ENCODE measurements at places on chromosomes 2 and 18.

GRCh38 chr18:43916984-43917383, 639.7 kb upstream of the SYT4 start:
- no peak for DNase-seq

DNA sequence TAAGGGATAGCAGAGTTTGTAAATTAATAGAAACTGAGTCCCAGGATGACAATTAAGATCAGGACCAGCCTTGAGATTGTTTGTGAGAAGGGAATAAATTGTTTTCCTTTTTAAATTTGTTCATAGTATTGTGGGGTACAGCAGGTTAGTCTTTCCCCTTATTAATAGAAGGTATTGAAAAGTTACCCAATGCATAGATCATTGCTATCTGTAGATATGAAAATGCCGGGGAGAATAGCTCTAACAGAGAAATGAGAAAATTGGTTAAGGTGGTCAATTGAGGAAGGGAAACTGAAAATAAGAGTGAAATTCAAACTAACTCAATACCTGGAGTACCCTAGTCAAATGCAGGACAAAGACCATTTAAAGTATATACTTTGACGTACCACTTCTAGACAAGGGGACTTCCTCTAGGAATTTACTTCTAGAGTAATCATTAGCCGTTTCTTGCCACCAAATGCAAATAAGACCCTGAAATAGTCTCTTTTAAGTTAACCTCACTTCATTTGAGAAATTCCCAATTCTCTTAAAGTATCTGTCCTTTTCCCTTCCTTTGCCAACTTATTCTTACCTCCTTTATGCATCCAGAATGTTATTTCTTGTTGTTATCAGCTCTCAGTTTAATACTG, 1224.4 kb upstream of the LRRTM1 start:
- DNase-seq: no peak

DNA sequence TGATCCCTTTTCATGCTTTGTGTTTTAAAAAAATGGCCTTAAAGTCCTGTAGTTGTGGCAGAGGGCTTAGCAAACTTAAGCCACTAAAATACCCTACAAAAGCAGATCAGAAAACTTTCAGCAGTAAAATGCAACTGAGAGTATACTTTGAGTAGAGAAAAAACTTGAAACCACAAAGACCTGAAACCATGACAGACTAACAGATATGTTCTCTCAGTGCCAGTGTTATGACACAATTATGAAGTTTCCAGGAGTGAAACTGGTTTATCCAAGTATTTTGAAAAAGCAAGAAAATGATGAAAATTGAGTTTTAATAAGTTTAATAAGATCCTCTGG, 74.5 kb downstream of the SPRED2 start:
- no peak for DNase-seq

DNA sequence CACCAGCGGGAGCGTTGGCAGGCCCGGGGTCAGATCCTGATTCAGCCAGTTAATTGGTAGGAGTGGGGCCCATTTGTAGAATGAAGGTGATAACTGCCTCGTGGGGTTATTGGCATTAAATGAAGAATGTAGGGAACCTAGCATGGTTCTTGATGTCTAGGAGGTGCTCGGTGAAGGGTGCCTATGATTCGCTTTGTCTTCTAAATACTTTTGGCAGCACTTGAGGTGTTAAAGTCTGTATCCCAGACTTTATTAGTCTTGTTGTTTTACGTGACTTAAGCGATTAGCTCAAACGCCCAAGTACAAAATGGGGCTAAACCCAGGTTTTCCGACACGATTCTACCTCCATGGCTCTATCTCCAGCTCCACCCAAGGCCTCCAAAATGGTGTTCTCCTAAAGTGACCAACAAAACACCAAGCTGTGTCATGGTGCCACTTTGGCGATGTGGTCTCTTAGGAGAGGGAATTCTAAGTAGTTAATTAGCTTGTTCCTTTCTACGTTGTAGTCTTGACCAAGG, 980 bp upstream of the PPP4R1 start:
- no peak for DNase-seq

- peak; percentile 1 for DNase-seq
These were observed 72.8 kb downstream of the AQP4 start for GRCh38 chr18:26792661-26793060.

GRCh38 chr2:187614756-187615155, 60.5 kb upstream of the TFPI start:
- peak; percentile 58 for DNase-seq

GRCh38 chr2:225526760-225527390, 127.4 kb downstream of the NYAP2 start:
- no peak for DNase-seq

- peak; percentile 72 for DNase-seq
These were observed 80.3 kb upstream of the MAP4K4 start for GRCh38 chr2:101617188-101617587.

DNA sequence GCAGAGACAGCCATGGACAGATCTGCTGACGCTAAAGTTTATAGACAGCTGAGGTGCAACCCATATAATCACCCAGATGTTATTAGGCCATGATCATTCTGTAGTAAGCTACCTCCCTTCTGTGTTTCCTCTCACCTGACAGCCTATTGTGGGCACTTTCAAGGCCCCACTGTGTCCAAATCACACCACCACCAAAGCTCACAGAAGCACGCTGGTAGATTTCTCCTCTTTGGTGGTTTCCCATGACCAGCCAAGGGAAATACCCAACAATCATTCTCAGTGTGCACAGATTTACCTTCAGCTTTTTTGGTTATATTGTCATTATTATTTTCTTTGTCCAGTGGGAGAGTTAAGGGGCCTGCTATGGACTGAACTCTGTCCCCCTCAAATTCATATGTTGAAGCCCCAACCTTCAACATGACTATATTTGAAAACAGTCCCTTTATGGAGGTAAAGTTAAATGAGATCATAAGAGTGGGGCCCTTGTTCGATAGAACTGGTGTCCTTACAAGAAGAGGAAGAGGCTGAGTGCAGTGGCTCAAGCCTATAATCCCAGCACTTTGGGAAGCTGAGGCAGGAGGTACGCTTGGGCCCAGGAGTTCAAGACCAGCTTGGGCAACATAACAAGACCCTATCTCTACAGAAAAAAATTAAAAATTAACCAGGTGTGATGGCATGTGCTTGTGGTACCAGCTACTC, 74.0 kb upstream of the MSH6 start:
- DNase-seq: no peak

DNA sequence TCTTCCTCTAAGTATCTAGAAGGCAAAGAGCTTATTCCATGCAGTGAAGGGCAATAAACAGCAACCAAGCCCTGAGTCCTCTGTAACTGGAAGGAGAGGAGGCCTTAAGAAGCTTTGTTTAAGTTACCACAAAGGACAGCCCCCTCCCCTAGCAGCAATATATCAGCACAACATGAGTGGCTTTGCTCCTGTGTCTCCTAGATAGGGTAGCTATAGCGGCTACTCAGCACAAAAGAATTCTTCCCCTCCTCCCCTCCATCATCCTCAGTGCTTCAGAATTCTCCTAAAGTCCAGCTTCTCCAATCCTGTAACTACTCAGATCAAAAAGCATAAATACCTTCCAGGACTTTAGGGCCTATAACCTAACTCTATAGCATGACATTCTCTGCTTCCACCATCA, 16.5 kb downstream of the SUMO1 start:
- peak; percentile 63 for DNase-seq

DNA sequence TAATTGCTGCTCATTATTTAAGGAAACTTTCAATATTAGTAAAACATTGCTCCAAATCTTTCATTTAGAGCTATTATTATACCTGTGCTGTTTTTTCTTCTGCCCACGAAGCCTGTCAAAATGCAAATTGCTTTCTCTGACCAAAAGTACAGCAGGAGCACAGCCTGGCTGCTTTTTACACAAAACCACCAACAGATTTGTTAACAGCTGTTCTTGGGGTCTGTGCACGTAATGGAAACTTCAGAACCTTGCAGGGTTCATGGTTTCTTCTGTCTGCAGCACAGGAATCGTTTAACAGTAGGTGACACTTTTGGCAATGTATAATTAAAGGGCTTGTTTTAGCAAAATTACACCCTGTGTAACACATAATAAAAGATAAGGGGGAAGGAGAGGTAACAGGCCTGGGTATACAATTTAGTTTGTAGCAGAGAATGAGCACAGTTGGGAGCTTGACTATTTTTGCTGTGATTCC, 447.3 kb downstream of the KCNJ3 start:
- DNase-seq: no peak

DNA sequence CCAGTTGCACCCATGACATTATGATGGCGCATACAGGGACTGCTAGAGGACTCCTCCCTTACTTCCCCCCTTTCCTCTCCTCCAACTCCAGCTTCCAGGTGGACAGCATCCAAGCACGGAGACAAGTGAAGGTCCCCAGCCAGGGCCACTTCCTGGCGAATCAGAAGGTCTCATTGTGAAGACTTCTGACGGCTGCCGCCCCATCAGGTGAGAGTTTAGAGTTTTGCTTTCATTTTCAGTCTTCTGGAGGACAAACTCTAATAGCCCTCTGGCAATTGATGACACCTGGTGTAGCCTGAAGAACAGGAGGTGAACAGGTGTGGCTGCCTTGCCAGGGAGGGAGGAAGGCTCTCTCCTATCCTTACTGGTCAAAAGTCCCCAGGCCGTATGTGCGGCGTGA, 77.3 kb upstream of the KCNH7 start:
- DNase-seq: no peak

GRCh38 chr2:111017034-111017622, 103.6 kb upstream of the BCL2L11 start:
- no peak for DNase-seq

GRCh38 chr2:168037778-168038177, 209.6 kb downstream of the STK39 start:
- peak; percentile 40 for DNase-seq

GRCh38 chr2:22499082-22499839, 885.7 kb upstream of the KLHL29 start:
- DNase-seq: no peak

DNA sequence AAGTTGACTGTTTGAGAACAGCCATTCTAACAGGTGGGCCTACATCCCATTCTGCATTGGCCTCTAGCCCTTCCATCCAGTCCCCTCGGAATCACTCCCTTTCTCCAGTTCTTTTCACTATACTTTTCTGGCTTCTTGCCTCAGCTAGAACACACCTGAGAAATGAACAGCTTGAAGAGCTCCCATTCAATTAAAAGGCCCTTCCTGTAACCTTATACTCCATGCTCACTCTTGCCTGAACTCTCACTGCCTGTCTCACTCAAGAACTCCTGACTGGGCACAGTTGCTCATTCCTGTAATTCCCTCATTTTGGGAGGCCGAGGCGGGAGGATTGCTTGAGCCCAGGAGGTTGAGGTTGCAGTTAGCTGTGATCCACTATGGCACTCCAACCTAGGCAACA, 23.6 kb downstream of the CHRNA1 start:
- DNase-seq: no peak

DNA sequence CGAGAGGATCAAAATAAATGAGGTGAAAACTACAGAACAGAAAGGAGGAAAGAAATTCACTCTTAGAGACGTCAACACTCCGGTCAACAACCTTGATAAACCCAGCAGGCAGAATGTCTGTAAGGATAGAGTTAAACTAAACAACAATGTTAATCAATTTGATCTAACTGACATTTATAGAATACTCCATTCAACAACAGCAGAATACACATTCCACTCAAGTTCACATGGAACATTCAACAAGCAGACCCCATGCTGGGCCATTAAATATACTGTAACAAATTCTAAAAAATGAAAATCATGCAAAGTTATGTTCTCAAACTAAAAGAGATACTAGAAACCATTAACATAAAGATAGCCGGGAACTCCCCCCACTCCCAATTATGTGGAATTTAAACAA, 41.8 kb downstream of the FAM210A start:
- DNase-seq: no peak

GRCh38 chr2:40556739-40557138, 104.8 kb upstream of the SLC8A1 start:
- DNase-seq: peak; percentile 28

DNA sequence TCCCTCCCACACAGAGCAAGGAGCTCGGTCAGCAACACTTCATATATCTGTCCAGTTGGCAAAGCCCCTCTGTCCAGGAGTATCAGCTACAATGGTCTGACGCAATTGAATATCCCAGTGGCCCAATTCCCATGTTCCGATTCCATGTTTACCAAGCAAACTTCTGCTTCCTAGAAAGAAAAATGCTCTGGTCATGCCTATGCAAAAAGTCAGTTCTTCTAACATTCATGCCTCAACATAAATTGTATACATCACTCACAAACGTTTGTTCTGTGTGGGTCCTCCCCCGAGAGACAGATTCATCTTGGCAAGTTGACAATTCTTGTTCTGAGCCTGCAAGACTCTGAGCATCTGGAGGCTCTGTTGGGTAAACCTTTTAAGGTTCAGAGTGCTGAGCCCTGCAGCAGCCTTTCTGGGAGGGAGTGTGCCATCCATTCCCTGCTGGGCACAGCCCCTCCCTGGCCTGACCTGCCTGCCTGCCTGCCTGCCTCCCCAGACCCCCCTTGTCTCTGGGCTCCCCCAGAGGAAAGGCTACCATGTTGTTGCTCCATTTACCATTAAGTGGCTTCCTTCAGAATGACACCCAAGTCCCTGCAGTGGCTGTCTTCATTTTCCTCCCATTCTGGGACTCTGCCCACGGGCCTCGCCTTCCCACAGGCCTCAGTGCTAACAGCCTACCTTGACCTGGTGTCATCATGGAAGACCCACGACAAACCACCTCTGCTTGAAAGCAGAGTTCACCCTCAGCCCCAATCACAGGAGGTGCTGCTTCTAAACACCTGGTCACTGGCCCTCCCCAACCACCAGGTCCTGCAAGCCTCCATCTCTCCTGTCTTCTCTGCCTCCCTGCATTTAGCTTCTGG, 37.6 kb upstream of the TAF1B start:
- DNase-seq: no peak

DNA sequence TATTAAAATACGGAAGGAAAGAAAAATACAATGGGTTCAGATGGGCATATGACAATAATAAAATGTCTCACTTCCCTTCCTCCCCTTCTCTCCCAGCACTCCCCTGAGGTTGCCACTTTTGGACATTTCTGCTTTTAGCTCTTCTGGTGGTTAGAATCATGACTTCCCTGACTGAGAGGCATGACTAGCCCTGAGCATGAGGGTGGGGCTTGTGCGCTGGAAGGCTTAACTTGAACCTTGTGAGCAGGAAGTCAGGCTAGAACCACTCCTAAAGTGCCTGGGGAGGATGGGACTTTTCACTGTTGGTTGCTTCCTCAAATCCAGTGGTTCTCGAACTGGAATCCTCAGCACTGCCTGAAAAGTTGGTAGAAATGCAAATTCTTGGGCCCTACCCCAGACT, 19.7 kb upstream of the ARHGAP25 start:
- DNase-seq: no peak

- no peak for DNase-seq
These were observed 546.4 kb upstream of the SOX11 start for GRCh38 chr2:5145801-5146200.

Measured in EH (cell line).